Coronary artery (tissue), 2 donors: ENCODE measurements at places on chromosomes 4 and X.

- DNase-seq = no peak
These were observed 12.4 kb downstream of the ENPP6 start for GRCh38 chr4:184205243-184205642.

DNA sequence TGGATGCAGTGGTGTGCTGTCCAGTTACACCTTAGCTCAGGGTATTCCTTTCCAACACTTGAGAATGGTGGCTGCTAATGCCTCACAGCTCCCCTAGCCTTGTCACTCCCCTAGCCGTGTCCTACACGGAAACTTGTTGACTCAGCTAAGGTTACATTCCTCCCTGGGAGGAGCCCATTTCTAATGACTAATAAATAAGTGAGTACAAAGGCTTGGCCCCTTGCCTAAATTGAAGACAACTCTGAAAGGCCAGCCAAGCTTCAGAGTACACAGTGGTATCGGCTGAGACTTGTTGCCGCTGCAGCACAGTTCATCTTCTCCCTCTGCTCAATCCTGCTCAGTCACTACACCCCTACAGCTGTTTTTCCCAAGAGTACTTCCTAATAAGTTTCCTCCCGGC lies 21.2 kb upstream of the SLC25A31 start:
- no peak for DNase-seq

GRCh38 chr4:6017030-6017429 lies 1.2 kb downstream of the C4orf50 start:
- DNase-seq = no peak

GRCh38 chr4:131547506-131547981 lies 1601.5 kb upstream of the PCDH10 start:
- DNase-seq = no peak

- DNase-seq = no peak
These were observed 109.2 kb downstream of the GUCY2F start for GRCh38 chrX:109372716-109373115.

DNA sequence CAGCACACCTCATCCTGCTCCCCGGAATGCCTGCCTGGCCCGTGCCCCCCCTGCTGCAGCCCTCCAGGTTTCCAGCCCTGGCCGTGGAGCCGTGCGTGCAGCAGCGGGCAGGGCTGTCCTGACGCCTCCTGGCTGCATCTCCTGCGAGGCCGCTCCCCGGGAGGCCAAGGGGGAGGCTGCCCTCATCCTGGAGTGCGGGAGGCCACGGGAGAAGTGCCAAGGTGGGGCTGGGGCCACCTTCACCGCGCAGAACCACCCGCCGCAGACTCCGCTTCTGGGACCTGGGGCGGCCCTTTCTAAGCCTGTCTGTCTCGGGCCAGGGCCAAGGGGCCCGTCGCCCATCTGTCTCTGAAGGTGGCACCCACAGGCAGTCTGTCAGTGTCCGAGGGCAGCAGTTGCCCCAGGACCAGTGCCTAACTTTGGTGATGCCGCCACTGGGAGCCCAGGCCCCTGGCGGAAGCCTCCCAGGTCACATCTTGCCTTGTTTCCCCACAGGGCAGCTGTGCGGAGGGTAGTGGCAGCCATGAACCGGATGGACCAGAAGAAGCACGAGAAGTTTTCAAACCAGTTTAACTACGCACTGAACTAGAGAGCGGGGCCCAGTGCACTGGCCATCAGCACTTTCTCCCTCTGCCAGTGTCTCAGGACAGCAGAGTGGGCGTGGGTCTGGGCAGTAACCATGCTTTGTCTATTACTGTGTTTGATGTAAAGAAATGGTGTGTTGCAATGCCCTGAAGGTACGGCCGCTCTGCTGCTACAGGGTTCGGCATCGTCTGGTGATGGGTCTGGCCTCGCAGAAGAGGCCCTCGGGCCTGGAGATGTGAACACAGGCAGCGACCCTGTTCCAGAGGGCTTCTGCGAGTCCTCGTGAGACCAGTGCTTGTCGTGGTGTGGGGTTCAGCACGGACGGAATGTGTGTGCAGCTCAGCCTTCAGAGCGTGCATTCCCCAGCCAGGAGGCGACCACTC lies 20.6 kb downstream of the NKX1-1 start:
- DNase-seq = no peak

- no peak for DNase-seq
These were observed 181.7 kb downstream of the MAML3 start for GRCh38 chr4:139972305-139972704.

GRCh38 chr4:89469930-89470375 lies 162.4 kb upstream of the GPRIN3 start:
- no peak for DNase-seq

GRCh38 chrX:5748586-5749150 lies 480.0 kb downstream of the NLGN4X start:
- DNase-seq = no peak

DNA sequence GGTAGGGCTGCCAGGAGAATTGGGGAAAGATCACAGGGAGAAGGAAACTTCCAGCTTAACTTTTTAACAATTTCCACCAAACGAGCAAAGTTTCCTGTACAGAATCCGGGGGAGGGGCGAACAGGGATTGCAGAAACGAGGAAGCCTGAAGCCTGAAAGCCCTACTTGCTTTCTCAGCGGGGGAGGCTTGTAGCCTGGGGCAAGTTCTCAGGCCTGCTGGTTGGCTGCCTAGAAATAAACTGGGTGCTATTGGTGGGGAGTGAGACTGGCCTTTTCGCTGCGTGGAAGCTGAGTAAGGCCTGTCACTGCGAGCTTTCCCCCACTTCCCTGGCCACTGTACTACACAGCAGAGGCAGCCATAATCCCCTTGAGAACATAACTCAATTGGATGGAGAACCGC lies 110.8 kb upstream of the ATP8A1 start:
- no peak for DNase-seq

DNA sequence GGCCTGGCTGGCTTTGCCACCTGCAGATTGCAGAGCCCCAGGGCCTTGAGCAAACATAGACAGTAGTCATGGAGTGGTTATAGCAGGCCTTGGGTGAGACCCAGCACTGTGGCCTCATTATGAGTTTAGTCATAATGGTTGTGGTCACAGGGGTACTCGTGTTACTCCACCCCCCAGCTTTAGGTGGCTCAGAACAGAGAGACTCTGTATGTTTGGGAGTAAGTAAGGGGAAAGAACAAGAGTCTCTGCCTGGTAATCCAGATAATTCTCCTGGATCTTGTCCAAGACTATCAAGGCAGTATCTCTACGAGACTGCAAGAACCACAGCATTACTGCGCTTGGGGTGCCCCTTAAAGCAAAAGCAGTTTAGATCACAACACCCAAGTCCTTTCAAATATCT lies 62.3 kb upstream of the SCRG1 start:
- DNase-seq = no peak

DNA sequence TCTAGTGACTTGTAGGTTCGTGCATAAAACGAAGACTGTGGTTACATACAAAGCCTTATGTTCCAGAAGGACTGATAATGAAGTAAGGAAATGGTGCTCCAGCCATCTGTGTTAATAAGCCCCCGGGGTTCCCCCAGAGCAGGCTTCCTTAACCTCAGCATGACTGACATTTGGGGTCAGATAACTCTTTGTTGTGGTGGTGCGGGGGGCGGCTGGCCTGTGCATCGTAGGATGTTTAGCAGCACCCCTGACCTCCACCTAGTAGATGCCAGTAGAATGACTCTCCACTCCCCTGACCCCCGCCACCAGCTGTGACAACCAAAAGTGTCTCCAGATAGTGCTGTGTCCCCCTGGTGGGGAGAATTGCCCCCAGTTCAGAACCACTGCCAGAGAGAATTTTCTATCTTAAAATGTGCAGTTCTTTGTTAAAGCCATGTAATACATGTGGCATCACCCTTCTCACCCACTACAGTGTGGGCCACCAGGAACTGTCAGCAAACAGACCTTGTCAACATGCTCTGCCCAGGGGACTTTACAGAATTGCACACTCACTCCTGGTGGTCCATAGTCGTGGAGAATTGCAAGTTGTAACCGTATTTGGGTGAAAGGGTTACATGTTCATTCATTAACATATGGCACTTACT lies 7.5 kb downstream of the SH3KBP1 start:
- DNase-seq = no peak

- no peak for DNase-seq
These were observed 314.7 kb upstream of the PRKX start for GRCh38 chrX:4028151-4028550.

GRCh38 chrX:40298069-40298468 lies 200.3 kb upstream of the BCOR start:
- no peak for DNase-seq

- no peak for DNase-seq
These were observed 59.8 kb downstream of the CPLX1 start for GRCh38 chr4:766152-766515.

- DNase-seq = no peak
These were observed 55.6 kb downstream of the ADGRA3 start for GRCh38 chr4:22460266-22460665.

DNA sequence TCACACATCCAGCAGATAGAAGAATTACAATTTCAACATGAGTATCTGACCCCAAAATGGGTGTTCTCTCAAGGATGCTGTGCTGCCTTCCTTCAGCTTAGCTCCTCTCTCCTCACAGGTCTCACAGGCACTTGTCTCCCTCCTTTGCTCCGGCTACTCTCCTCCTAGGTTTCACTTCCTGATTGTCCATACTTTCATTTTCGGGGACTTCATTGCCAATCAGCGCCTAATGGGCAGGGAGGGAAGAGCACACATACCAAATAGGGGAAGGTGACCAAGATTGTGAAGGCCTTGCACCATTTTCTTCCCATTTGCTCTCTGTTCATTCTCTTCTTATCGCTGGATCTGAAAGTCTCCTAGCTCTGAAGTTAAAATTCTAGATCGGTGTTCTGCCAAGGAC lies 125.4 kb upstream of the EOLA2 start:
- no peak for DNase-seq

DNA sequence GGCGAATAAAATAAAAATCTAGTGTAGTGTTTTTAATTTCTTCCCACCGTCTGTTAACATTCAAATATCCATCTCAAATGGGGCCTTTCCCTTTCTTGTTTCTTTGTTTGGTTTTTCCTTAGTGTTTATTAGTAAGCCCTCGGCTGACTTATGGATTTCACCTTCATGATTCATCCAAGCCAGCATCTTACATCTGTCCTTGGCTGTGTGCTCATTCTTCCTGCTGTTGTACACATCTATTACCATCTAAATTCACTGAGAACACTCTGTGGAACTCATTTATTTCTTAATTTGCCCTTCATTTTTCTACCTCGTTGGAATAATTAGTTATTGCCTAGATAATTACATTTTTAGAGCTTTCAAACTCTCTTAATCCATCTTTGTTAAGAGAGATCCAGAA lies 84.9 kb downstream of the SPCS3 start:
- no peak for DNase-seq

- no peak for DNase-seq
These were observed 14.5 kb upstream of the GTPBP6 start for GRCh38 chrX:332916-333610.

DNA sequence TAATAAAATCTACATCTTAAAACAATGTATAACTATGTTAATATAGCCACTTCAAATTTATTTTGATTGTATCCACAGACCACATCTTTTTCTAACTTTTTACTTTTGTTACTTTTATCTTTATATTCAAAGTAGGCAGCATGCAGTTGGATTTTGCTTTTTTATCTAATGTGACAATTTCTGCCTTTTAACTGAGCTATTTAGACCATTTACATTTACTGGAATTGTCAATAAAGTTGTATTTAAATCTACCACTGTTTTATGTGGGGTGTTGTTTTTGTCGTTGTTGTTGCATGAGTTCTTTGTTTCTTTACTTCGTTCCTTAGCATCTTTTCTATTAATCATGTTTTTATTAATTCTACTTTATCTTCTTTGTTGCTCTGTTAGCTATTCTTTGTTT lies 42.0 kb downstream of the NEUROG2 start:
- DNase-seq = no peak

- no peak for DNase-seq
These were observed 105.9 kb downstream of the FBXO8 start for GRCh38 chr4:174177536-174177935.

GRCh38 chr4:169248645-169249044 lies 22.1 kb downstream of the SH3RF1 start:
- DNase-seq = no peak

DNA sequence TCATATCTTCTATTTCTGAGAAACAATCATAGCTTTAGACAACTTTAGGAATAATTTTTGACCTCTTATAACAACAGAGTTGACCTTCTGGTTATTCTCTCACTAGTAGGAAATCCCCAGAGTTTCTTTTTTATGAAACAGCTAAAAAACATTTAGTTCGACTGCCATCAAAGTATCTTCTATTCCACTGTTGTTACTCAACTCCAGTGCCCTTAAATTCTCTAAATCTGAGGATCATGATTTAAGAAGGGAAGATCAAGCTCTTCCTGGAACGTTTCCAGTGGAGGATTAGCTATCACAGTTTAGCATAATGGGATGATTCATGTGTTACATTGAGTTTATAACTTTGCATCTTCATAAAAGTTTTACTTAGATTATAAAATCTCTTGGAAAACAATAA lies 134.9 kb upstream of the VEGFC start:
- DNase-seq = no peak

DNA sequence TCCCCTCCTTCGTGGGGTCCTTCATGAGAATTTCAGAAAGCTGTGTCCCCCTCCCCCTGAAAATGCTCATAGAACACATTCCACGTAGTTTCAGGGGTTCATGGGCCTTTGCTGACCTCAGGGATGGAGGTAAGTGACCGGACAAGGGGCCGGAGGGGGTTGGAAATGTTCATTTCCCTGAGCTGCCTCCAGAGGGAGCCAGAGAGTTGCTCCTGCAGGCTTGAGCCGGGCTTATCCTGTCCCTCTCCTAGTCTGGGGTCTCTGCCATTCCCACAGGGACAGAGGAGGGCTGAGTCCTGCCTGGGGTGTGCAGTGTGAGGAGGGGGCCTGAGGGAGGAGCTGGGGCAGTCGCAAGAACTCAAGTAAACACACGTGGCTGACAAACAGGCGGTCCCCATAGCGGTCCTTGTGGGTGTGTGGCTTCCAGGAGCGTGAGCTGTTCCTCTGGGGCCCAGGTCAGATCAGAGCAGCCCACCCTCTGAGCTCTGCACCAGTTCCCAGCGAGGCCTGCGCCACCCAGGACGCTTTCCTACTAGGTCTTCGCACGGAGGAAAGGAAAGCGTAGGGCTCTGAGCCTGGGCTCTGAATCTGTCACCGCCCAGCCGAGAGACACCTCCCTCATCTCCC lies 62.5 kb downstream of the WFS1 start:
- no peak for DNase-seq

- DNase-seq = no peak
These were observed 285.3 kb downstream of the SMARCA1 start for GRCh38 chrX:129238011-129238410.

DNA sequence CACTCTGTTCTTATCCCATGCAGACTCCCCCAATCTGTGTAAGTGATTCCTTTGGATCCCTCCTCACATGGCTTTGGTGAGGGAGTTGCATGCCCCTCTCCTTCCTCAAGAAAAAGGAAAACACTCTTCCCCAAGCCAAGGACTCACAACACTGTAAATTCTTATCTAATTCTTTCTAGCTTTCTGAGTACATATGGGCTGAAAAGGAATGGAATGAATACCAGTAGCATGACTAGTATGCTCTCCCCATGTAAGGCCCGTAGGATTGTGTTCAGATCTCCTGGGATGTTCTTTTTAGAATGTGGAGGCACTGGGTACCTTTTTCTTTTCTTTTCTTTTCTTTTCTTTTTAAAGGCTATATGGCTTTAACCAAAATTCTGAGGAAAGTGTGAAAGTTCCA lies 17.0 kb upstream of the MAGED1 start:
- no peak for DNase-seq
